ENCODE measurements at places on chromosomes 7 and 10.

DNA sequence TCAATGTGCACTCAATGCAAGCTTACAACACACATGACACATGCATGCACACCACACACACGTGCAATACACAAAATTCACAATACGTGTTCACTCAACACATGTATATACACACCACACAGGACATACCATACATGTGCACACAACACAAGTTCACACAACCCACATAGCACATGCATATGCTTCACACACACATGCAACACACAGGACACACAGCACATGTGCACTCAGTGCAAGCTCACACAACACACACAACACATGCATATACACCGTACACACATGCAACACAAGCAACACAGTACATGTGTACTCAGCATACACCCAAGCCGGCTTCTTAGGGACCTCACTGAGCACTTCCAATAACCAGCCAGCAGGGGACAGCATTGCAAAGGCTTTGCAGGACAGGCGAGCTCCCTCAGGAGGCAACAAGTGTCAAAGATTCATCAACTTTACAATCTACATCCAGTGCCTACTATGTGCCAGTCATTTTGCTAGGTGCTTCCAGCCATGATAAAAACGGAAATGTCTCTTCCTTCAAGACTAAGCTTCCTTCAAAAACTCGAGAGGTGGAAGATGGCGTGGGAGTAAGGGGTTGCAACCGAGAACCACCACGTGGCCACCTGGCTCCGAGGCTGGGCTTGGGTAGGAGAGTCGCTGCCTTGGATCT lies 61.1 kb downstream of the JCAD start:
- DNase-seq, result no peak

GRCh38 chr7:101125989-101126650 lies 784 bp upstream of the SERPINE1 start:
- no peak for DNase-seq

GRCh38 chr10:49408519-49409306 lies 12.8 kb upstream of the DRGX start:
- DNase-seq, result no peak

DNA sequence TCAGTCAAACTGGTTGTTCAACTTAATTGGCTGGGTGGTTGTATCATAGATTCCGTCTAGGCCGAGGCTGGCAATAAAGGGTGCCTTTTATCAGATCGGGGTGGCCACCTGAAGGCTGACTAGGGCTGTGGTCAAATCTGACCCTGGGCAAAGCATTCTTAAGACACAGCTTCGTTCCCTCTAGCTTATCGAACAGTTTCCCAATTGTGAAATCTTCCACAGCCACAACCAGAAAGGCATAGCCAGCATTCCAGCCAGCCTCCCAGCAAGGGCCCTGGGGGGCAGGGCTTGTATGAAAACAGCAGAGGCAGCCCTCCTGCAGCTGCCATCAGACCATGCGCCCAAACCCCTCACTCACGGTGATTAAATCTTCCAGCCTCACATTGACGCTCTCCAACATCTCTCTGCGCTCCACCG lies 42.5 kb upstream of the TMEM213 start:
- no peak for DNase-seq

DNA sequence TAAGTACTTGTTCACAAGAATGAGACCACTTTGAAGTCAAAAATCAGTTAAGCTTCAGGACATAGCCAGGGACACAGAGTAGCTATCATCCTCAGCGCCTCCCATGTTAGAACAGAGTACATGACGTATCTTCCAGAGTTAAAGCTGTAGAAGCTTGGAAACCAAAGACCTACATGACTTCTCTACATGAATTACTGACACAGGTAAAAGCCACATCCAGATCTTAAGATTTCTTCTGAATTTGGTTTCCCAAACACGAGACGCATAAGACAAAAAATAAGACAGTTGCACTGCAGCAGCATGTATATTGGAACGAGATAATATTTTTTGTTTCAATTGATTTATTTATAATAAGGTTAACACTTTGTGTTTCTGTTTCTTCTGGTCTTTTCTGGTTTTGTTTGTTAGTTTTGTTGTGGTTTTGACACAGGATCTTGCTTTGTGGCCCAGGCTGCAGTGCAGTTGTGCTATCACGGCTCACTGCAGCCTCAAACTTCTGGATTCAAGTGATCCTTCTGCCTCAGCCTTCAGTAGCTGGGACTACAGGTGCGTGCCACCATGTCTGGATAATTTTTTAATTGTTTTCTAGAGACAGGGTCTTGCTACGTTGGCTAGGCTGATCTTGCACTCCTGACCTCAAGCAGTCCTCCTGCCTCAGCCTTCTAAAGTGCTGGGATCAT lies 10.2 kb upstream of the EPC1 start:
- no peak for DNase-seq

- DNase-seq, result no peak
These were observed 99.0 kb upstream of the SMIM30 start for GRCh38 chr7:113217314-113217713.

DNA sequence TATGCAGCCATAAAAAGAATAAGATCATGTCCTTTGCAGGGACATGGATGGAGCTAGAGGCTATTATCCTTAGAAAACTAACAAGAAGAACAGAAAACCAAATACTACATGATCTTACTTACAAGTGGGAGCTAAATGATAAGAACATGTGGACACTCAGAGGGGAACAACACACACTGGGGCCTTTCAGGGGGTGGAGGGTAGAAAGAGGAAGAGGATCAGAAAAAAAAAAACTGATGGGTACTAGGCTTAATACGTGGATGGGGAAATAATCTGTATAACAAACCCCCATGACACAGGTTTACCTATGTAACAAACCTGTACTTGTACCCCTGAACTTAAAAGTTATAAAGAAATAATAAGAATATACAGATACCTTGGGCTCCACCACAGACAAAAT lies 514.2 kb downstream of the ARL4A start:
- DNase-seq, result no peak
